Pancreas (tissue), 10 donors: ENCODE measurements at places on chromosomes 6 and 20. TPM values are rescaled to one million over a fixed set of nuclear protein-coding genes. Genes with fewer than 3 reads are reported as not detected.

DNA sequence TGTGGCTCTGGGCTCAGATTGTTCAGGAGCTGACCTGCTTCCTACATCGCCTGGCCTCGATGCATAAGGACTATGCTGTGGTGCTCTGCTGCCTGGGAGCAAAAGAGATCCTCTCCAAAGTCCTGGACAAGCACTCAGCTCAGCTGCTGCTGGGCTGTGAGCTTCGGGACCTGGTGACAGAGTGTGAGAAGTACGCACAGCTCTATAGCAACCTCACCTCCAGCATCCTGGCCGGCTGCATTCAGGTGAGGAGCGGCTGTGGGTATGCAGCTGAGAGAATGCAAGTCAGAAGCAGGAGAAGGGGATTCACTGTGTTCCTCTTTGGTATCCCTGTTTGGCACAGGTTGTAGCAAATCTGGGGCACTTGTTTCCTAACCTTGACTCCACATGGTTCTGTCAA, 17.9 kb downstream of the CUL9 start:
- no peak for DNase-seq

Gene SLPI
- 49.4 TPM for polyA plus RNA-seq

- no peak for DNase-seq
Observed at GRCh38 chr6:34004706-34005105, 141.2 kb downstream of the GRM4 start.

- DNase-seq, result no peak
Observed at GRCh38 chr6:140867336-140867735, 1265.4 kb upstream of the GJE1 start.

GRCh38 chr6:39086711-39087110, 28.3 kb downstream of the SAYSD1 start:
- DNase-seq, result no peak

DNA sequence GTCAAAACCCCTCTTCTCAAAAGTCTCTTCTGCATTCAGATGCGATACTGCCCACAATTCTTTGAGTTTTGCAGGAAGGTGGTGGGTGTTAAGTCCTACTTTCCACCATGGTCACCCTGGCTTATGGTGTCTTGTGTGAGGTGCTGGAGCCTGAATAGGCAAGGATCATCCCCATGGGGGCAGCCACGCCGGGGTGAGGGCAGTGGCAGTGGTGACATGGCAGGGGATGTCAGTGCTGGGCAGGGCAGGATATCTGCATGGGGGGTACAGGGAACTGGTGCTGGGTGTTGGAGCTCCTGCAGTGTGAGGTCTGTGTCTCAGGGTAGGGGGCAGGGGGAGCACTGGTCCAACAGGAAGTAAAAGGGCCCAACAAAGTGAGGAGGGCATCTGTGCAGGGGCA, 2.3 kb downstream of the MAS1 start:
- DNase-seq, result no peak

Gene PRL
- not detected for polyA plus RNA-seq

Gene GRM1
- 0.05 TPM for polyA plus RNA-seq

GRCh38 chr6:167754691-167755090, 72.0 kb upstream of the AFDN start:
- DNase-seq, result no peak

DNA sequence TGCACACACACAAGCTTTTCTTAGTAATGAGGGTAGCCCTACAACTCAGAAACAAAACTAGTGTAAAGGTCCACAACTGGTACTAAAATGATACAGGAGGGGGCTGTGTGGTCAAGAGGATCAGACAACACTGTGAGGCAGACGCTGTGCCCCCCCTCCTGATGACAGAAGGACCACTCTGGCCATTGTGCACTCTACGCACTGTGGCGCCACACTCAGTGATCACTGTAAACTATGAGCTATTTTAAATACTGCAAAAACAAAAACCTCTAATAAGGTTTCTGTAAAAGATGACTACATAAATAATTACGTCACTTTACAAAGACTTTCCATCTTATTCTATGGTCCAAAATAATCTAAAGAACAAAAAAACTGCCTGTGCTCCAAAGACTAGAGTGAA, 96.1 kb downstream of the SLC23A2 start:
- DNase-seq, result no peak

GRCh38 chr6:2919401-2919800, 16.3 kb upstream of the SERPINB9 start:
- DNase-seq, result no peak

GRCh38 chr6:136033416-136033815, 181.9 kb downstream of the PDE7B start:
- no peak for DNase-seq

- no peak for DNase-seq
Observed at GRCh38 chr6:29447670-29448069, 8.6 kb downstream of the OR10C1 start.

GRCh38 chr6:66277400-66277799, 570.4 kb upstream of the EYS start:
- DNase-seq, result no peak
